ENCODE measurements at places on chromosomes 11 and 22.
A peak's percentile ranks its signal among the peaks of the same experiment; 100 is the strongest.

DNA sequence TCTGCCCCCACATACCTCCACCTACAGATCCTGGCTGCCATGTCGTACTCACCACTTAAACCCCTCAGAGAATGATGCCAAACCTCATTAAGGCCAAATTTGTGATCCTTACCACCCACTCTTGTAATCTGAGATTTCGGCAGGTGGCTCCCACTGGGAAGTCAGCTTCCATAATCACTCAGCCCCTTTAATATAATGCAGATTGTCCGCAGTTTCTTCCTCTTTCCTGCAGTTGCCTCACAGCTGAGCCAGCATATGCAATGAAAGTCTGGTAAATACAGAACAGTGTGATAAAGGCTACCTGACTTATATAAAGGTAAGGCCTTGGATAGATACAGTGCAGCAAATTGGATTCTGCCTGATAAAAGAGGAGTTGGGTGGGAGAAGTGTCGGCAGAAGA, 515.2 kb upstream of the TENM4 start:
- no peak for DNase-seq

DNA sequence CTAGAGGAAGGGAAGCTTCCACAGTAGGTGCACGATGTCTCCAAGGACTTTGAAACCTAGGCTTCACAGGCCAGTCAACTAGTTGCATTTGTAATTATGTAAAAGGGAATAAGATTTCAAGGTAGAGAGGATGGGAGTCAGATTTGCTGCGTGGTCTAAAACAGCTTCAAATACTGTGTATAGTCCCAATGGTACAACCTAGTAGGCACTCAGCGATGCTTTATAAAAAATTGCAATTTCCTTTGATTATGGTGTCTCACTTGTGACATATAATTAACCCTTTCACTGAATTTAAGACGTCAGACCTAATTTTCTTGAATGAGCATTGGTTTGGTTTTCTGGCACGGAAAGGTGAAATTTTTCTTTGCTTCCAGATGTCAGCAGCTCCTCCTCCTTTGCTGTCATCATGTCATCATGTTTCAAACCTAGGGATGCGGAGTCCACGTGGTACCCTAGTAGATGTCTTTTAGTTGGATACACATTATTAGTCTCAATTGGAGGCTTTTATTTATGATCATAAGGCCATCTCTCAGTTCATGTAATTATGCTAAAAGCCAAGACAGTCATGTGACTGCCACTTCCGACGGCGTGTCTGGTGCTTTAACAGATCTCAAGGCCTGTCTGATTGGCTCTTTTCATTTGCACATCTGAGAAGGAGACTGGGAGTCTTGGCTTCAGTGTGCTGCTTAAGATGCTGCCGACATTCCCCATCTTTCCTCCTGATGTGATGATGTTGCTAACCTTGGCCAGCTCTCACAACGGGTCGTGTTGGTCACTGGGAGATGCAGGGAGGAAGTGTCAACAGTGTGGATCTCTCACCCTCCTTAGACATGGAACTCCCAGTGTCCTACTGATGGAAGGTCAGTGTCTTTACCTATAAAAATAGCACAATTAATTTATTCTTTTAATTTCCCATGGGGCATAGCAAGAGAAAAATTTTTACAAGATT, 134.0 kb downstream of the HIPK3 start:
- no peak for DNase-seq

DNA sequence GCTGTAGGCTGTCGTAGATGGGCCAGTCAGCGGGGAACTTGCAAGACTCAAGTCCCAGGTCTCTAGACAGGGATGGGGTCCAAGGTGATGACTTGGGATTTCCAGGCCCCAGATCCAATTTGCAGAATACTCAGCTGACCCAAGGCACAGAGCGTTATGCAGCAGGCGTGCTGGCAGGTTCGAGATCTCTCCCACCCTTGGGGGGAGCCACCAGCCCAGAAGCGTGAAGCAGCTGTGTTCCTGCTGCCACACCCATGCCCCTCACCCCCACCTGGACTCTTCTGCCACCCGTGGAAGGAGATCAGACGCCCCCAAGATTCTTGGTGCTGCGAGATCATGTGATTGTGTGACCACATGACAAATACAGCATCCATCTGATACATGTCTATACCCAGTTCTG, 142.6 kb downstream of the BRD1 start:
- DNase-seq = no peak

DNA sequence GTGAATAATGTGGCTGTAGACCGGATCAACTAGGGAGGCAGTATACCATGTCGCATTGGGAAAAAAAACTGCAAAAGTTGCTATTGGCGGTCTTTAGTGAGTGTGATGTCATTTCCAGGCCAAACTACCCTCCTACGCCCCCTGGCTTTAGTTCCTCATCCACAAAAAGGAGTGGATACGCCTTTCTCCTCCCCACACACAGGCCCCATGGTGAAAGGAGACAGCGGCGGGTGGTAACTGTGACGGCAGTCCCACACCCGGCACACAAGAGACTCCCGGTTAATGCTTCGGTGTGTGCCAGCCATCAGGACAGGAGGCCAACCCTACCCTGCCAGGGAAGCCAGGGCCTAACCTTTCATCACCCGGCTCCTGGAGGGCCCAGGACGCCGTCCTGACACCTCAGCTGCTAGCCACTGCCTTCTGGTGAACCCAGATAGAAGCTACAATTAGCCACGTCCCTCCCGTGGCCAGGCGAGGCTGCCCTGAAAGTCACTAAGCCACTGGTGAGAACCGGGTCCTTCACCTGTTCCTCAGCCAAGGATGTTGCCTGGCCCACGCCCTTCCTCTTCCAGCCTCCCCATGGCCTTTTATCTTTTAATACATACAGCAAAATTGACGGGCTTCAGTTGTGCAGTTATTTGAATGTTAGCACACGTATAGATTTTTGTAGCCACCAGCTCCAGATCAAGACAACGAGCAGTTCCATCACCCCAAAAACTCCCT, 10.8 kb downstream of the TP53I11 start:
- DNase-seq = no peak

DNA sequence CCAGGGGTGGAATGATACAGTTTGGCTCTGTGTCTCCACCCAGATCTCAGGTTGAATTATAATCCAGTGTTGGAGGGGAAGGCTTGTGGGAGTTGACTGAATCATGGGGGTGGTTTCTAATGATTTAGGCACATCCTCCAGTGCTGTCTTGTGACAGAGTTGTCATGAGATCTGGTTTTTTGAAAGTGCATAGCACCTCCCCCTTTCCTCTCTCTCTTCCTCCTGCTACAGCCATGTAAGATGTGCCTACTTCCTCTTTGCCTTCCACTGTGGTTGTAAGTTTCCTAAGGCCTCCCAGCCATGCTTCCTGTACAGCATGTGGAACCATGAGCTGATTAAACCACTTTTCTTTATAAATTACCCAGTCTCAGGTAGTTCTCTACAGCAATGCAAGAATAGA, 45.1 kb downstream of the THAP12 start:
- no peak for DNase-seq

DNA sequence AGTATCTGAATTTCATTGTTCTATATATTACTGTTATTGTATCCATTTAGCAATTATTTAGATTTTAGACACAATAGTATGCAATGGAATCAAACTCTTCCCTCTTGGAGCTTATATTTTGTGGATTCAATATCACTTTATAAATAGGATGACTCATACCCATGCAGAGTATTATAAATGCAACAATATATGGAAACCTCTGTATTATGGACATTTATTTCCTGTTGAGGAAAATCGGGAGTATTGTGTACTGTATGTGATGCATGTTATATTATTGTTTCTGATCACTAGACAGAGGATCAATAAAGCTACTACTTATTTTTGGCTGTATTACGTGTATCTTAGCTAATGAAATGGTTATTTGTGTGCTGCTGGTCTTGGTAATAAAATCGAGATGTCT, 770 bp downstream of the METTL15 start:
- peak; percentile 24 for DNase-seq

GRCh38 chr11:2325719-2326118, 23.9 kb downstream of the TSPAN32 start:
- no peak for DNase-seq

DNA sequence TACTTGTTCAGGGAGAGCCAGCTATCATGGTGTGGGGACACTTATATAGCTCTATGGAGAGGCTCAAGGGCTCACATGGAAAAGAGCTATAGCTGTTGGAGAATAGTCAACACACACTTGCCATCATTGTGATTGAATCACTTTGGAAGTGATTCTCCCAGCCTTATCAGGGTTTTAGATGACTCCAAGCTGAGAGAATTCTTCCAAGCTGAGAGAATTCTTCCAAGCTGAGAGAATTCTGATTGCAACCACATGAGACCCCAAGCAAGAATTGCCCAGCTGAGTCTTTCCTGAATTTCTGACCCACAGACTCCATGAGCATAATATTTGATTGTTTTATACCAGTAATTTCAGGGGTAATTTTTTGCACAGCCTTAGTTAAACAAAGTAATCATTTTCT, 1318.3 kb upstream of the RAG2 start:
- no peak for DNase-seq

- DNase-seq = no peak
Measured at GRCh38 chr11:84243629-84244263, 957.6 kb upstream of the CCDC90B start.

DNA sequence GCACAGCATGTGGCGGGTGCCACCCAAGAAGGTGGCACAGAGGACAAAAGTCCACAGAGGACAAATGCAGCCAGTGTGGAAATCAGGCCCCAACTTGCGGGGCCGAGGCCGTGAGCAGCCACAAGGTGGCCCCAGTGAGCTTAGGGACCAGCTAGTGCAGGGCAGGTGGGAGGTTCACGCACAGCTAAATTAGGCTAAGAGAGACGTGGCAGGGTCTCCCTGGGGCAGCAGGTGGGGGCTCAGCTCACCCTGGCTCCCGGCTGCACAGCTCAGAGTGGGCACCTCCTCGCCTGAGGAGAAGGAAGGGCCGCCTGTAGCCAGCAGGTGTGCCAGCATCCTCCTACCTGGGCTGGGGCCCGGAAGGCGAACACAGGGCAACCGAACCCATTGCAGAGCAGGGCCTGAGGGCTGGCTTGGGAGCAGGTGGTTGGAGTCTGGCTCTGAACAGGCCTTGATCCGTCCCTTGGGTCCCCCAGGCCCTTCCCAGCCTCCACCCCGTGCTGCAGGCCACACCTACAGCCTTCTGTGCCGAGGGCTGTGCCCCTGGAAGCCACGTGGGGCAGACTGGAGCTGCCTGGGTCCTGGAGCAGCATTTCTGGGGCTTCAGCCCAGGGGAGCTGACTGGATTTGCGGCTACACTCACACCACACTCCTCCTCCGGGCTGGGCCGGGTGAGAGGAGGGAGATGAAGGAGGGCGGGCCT, 26.1 kb upstream of the CELSR1 start:
- peak; percentile 47 for DNase-seq

DNA sequence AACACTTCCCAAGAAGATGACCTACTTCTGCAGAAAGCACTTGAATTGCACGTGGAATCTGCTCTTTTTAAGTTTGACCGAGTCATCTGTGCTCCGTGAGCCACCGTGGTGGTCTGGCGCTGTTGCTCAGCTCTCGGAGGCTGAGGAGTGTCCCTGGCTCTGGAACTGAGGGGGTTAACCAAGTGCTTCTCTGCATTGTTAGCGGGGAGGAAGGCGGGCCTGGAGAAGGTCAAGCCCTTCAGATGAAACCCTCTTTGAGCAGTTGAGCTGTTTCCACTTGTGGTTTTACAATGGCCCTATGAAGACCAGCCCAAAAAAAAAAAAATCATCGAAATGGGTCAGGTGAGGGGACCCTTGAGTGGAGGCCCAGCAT, 286.4 kb downstream of the NTM start:
- DNase-seq = no peak

GRCh38 chr11:15697437-15698236, 582.9 kb downstream of the INSC start:
- no peak for DNase-seq

GRCh38 chr11:115630214-115630613, 126.0 kb upstream of the CADM1 start:
- no peak for DNase-seq

- DNase-seq = no peak
Measured at GRCh38 chr11:78363024-78363619, 54.5 kb downstream of the GAB2 start.

- DNase-seq = no peak
Measured at GRCh38 chr11:70948855-70949531, 303.4 kb downstream of the SHANK2 start.

DNA sequence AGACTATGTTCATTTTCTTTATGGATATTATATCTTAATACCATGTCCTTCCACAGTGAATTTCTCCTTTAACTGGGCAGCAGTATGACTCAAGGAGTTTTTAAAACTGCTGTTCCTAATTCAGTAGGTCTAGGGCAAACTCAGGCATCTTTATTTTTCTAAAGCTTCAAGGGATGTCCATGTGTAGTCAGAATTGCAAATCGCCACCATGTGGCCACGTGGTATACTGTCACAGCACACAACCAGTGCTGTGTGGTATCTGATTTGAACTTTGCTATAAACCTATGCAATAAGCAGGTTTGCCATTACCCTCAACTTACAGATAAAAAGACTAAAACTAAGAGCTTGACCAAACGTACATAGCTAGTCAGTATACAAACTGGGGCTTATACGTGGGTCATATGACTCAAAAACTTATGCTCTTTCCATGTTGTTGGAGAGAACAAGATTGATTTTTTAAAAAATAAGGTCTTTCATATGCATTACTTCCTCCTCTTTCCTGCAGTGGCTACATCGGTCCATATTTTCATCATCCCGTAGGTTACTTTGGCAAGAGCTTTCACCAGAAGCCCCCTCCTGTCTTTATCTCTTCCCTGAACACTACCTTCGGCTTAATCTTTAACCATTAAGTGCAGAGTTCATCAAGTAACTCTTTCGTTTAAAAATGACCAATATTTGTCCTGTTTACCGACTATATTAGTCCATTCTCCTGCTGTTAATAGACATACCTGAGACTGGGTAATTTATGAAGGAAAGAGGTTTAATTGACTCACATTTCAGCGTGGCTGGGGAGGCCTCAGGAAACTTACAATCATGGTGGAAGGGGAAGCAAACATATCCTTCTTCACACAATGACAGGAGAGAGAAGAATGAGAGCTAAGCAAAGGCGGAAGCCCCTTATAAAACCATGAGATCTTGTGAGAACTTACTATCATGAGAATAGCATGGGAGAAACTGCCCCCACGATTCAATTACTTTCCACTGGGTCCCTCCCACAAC, 8.0 kb upstream of the HTATIP2 start:
- peak; percentile 54 for DNase-seq

DNA sequence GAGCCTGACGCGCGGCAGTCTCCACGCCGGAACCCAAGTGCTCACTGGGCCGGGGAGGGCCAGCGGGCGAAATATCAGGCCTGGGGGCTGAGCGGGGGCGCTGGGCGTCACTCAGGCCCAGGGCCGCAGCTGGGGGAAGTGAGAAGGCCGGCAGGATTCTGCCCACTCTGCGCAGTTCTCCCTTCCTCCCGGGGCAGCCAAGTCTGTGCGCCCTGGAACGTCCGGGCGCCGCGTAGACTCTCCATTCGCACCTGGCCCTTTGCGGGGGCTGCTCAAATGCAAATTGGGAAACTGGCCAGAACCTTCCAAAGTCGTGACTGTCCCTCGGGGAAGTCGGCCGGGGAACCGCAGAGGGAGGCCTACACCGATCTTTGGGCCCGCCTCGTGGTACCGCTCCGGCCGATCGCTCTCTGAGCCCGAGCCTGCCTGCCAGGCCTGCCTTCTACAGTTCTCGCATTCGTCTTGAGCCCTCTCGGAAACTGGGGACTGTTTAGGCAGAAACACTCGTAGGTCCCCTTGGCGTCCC, 2.2 kb upstream of the SLC6A5 start:
- DNase-seq = no peak

Data from kidney capillary endothelial cell (primary cell).